Activated effector memory CD4-positive, alpha-beta T cell treated with Interleukin-2 at 50 U/mL for 16 hours (primary cell): ENCODE measurements at places on chromosomes 5 and 9.

DNA sequence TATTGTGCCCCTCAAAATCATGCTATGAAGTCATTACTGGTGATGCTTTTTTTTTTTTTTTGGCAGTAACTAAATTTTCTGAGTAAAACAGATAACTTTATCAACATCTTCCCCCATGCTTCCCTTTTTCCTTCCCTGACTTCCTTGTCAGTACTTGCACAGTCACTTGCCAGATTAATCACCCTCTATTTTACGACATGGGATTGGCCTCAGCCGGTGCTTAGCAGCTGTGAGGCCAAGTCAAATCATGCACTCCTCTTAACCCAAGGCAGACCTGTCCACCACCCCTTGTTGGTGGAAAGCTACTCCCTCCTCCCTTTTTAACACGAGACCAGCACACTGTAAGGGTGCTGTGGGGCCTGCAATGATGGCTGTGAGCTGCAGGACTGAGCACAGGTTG lies 118.0 kb upstream of the OTULINL start:
- DNase-seq, result no peak

DNA sequence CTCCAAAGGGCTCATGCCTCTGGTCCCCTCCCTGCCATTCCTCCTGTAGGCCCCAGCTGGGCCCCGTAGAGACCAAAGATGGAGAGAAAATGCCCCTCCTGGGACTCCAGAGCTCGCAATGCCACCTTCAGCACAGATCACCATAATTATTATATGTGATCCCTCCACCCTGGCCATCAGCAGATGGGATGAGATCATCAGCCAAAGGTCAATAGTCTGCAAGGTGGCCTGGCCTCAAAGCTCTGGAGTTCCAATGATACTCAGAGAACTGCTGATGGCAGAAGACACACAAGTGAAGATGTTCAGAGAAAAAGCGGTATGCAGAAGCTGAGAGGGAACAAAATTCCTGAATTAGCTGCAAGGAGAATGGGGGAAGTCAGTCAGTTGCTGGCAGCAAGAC lies 5.0 kb downstream of the RPP25L start:
- no peak for DNase-seq

DNA sequence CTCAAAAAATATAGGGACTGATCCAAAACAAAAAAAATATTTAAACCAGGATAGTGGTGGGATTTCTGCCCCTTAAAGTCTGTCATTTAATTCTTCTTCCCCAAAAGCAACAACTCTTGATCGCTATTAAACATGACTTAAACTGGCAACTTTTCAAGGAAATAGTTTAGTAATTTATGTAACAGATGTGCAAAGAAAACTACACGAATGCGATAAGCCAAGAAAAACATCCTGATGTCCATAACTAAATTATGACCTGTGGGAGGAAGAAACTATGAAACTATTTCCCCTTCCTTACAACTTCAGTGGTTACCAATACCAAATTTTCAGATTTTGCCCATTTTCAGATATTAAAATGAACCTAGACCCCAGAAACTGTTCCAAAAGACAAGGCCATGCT lies 31.5 kb downstream of the CLINT1 start:
- no peak for DNase-seq

- DNase-seq, result no peak
Measured at GRCh38 chr5:43993634-43994351, 390.8 kb downstream of the NNT start.

DNA sequence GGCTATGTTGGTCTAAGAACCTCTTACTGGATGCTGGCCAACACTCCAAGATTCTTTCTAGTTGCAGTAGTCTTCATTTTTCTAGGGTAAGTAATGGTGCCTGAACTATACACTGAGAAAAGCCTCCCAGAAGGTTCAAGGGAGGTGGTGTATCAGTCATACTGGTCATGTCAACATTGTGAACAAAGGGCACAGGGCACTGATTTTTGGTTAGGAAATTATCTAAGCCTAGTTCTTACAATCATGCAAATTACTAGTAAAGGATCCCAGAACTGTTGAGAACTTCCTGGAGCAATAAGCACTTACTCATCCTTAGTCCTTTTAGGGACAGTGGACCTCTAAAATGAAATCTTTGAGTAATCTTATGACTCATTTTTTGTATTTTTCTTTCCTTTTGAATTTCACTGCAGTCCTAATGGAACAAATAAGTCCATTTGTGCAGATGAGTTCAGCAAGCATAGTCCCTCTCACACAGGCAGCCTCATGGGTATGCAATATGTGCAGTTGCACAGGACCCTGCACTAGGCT lies 21.1 kb upstream of the CDC42SE2 start:
- no peak for DNase-seq

DNA sequence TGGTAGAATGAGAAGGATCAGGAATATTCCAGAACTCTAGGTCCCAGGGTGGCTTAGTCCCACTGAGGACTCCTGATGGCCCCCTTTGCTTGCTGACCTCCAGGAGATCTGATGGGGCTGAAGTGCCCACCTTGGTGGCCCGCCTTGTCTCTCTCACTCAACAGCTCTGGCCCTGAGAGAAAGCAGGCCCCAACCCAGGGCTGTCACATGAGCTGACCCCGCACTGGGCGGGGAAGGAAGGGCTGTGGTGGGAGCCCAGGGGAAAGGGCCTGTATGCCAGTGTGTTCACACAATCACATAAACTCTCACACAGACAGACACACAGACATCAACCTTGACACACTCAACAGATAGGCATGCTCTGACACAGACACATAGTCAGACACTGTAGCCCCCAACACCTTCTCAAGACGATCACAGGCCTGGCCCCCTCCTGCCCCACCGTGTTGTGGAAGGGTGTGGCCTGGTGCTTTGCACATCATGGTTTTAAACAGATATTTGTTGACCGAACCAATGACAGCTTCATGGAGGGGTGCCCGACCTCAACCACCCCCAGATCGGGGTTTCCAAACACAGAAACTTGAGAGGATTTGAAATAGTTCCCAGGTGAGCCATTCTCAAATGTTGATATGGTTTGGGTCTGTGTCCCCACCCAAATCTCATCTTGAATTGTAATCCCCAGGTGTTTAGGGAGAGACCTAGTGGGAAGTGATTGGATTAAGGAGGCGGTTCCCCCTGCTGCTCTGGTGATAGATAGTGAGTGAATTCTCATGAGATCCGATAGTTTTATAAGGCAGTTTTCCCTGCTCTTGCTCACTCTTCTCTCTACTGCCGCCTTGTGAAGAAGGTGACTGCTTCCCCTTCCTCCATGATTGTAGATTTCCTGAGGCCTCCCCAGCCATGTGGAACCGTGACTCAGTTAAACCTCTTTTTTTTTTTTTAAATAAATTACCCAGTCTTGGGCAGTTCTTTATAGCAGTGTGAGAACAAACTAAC lies 48.5 kb upstream of the HAND1 start:
- no peak for DNase-seq

GRCh38 chr5:8912106-8912505 lies 633.8 kb downstream of the SEMA5A start:
- DNase-seq, result no peak

- no peak for DNase-seq
Measured at GRCh38 chr5:172064766-172065165, 58.3 kb upstream of the FBXW11 start.

DNA sequence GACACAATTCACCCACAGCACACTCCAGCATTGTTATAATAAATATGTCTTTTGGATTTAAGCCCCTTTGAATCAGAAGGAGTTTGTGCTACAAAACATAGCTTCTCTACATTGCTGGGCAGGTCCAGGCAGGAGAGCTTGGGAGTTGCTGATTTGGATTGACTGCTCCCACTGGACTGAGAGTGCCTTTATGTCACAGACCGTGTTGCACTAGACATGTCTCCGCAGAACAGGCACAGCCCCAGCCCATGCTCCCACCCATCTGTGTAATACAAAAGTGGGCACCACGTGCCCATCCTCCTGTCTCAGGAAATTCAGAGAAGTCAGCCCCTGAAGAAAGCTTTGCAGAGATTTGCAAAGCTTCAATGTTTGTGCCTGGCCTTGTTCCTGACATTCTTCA lies 117.1 kb downstream of the MED10 start:
- no peak for DNase-seq

GRCh38 chr9:130194378-130194932 lies 22.3 kb downstream of the NCS1 start:
- DNase-seq, result no peak

- DNase-seq, result no peak
Measured at GRCh38 chr5:107425541-107426031, 245.2 kb downstream of the EFNA5 start.

GRCh38 chr9:68560071-68560844 lies 19.6 kb upstream of the TMEM252 start:
- DNase-seq, result no peak

DNA sequence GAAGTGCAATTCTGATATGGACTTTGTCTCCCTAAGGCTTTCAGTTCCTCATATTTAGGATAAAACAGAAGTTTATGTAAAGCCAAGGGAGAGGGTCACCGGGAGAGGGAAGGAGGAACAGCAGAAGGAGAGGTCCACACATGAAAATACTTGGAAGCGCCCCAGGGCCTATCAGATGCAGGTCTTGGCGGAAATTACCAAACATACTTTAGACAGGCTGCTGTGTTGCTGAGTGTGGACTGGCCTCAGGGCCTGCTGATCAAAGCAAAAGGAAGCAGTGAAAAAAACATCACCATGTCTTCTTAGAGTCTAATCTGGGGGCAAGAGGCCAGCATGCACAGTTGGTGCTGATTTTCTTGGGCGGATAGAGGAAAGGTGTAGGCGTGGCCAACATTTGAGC lies 14.1 kb upstream of the NTRK2 start:
- no peak for DNase-seq

DNA sequence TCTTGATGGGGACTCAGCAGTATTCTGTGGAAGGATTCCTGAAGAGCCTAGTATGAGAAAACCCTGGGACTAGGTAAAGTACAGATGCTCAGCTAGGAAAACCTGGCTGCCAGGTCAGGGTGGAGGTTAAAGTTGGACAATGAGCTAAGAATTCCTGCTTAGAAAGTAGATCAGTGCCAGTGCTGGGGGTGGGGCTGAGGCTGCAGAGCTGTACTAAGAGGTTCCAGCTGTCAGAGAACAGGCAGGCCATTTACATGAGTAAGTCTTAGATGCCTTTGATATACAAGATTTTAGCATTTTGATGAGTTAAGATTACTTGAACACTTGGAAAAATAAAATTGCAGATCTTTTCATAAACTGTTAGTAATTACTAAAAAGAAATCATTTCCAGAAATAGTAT lies 332.3 kb upstream of the NUDT12 start:
- no peak for DNase-seq

DNA sequence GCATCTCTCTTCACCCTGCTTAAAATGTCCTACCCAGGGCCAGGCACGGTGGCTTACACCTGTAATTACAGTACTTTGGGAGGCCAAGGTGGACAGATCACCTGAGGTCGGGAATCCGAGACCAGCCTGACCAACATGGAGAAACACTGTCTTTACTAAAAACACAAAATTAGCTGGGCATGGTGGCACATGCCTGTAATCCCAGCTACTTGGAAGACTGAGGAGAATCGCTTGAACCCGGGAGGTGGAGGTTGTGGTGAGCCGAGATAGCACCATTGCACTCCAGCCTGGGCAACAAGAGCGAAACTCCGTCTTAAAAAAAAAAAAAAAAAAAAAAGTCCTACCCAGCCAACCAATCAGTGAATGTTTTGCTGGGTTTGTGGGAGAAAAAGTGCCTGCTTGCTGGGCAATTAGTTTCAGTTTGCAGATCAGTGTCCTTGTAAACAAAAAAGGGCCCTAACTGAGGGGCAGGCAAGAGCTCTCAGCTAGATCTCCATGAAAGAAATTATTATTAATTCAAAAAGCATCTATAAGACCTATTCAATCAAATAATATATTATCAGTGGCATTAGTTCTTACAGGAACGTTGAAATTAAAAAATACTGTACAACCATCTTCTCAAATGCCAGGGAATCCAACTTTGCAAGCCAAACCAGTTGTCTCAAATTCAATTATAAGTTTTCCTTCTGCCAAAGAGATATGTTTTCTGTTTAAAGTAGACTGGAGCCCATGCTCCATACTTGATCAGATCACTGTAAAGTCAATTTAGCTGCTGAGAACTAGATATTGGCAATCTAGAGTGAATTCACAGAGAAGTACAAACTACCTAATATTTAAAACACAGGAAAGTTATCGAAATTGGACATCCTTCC lies 3.9 kb downstream of the MEGF9 start:
- DNase-seq, result peak; percentile 13

DNA sequence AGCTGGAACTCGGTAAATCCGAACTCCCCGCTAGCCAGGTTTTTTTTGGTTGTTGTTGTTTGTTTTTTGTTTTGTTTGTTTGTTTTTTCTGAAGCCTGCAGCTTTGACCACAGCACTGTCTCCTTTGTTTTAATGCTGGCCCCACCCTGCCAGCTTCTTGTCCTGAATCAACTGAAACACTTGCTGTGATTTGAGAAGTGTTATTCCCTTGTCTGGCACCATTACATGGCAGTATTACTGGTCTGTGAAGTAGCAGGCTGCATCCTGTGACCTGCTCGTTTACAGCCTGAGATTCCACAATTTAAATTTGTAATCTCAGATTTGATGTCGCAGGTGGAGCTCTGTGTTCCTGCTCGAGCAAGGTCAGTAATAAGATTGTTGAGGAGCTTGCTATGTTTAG lies 1.4 kb upstream of the SLC36A2 start:
- DNase-seq, result no peak

DNA sequence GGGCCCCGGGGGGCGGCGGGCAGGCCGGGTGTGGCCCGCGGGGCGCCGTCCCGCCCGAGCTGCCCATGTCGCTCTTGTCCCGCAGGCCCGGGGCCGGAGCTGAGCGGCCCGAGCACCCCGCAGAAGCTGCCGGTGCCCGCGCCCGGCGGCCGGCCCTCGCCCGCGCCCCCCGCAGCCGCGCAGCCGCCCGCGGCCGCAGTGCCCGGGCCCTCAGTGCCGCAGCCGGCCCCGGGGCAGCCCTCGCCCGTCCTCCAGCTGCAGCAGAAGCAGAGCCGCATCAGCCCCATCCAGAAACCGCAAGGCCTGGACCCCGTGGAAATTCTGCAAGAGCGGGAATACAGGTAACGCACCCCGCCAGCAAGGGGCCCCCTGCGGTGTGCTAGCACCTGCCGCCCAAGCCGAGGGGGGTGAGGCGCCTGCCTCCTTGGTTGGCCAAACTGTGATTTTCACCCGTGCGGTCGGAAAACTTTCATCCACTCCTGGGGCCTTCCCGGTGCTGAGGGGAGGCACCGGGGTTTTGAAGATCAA lies 32.1 kb downstream of the SMARCA2 start:
- no peak for DNase-seq

- DNase-seq, result no peak
Measured at GRCh38 chr5:131846536-131846935, 49.7 kb upstream of the FNIP1 start.

- no peak for DNase-seq
Measured at GRCh38 chr9:96413302-96414221, 4.6 kb downstream of the ZNF367 start.

- DNase-seq, result no peak
Measured at GRCh38 chr9:14347406-14348122, 33.6 kb upstream of the NFIB start.

DNA sequence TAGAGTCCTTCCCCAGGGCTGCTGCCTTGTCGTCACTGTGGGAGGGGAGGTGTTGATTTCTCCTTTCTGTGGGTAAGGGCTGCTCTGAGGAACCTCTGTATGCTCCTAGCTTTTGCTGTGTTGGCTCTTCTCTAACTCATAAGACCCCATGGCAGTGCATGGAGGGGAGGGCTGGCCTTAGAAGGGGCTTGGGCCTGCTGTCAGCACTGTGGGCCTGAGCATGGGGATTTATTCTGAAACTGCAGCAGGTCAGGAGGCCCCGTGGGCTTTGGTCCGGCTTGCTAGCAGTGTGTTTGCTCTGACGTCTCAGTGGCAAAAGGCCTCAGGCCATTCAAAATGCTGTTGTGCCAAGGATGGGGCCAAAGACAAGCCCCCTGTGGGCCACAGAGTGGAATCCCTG lies 6.8 kb downstream of the FGF18 start:
- no peak for DNase-seq
